ENCODE measurements at places on chromosomes 16 and 17.

- peak; percentile 67 for DNase-seq
Measured at GRCh38 chr16:47565454-47565853, 104.3 kb downstream of the PHKB start.

DNA sequence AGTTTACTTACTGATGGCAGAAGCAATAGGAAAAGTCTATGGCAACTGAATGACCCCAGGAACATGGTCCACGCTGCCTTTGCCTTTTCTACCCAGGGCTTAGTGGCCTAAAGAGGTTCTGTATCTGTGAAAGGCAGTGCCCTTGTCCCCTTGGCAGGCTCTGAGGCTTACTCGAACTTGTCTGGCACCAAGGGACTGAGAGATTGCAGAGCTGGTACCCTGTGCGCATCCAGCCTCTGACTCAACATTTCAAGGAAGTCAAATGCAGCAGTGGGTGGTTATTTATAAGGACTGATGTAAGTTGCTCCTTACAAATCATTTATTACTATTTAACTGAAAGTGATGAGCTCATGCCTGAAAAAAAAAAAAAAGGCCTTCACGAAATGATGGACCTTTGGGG, 299.9 kb upstream of the MYOCD start:
- no peak for DNase-seq

GRCh38 chr17:57721967-57722703, 23.0 kb downstream of the CCDC182 start:
- no peak for DNase-seq

DNA sequence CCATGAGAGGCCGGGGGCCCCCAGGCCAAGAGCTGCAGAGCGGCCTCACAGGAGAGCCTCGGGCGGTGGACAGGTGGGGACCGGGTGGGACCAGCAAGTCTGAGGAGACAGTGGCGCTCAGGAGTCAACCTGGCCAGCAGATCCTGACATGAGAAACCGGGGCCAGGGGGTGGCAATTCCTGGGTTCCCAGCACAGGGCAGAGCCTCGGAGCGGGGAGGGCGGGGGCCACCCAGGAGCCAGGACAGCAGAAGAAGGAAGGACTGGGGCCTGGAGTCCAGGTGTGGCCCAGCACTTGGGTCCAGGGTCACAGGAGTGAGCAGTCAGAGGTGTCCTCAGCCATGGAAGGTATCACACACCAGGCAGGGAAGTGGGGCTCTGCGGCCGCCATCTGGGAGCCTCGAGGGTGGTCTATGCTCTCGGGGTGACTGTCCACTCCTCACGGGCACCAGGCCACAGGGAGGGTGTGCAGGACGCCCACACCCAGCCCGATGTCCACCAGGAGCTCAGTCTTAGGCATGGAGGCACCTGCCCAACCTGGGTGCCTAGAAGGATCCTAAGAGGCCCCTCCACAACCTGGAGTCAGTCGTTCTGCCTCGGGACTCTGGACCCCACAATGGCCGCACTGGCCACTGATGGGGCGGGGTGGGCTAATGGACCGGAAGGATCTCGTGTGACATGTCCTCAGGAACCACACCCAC, 29.1 kb downstream of the PIEZO1 start:
- no peak for DNase-seq

DNA sequence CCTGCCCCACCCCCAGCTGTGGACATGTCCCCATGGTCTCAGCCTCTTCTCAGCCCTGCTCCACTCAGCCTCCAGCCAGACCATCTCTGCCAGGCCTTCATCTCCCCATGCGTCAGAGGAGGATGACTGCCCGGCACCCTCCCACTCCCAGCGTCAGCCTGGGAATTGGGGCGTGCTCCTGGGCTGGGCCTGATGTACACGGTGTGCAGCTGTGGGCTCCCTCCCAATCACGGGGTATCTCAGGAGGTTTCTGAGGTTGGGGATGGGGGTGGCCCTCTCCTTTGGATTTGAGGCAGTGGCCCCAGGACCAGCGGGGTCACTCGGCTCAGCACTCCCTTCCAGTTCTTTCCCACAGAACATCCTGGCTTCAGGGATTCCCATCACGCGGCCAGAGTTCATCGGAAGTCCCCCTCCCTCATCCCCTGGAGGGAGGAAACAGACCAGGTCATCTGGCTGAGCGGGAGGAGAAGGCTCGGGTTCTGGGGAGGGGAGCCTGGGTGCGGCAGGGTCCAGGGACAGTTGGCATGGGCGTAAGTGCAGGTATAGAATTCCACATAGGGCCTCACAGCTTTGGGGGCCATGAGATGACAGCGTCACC, 36.9 kb downstream of the SOCS3 start:
- DNase-seq: peak; percentile 45
